ENCODE measurements at places on chromosomes 16 and 17.

GRCh38 chr16:87094556-87094865 lies 222.7 kb downstream of the C16orf95 start:
- no peak for DNase-seq

GRCh38 chr17:36611345-36612072 lies 10.1 kb downstream of the MRM1 start:
- DNase-seq, result no peak

- no peak for DNase-seq
Observed at GRCh38 chr16:11473728-11474127, 113.0 kb downstream of the LITAF start.

DNA sequence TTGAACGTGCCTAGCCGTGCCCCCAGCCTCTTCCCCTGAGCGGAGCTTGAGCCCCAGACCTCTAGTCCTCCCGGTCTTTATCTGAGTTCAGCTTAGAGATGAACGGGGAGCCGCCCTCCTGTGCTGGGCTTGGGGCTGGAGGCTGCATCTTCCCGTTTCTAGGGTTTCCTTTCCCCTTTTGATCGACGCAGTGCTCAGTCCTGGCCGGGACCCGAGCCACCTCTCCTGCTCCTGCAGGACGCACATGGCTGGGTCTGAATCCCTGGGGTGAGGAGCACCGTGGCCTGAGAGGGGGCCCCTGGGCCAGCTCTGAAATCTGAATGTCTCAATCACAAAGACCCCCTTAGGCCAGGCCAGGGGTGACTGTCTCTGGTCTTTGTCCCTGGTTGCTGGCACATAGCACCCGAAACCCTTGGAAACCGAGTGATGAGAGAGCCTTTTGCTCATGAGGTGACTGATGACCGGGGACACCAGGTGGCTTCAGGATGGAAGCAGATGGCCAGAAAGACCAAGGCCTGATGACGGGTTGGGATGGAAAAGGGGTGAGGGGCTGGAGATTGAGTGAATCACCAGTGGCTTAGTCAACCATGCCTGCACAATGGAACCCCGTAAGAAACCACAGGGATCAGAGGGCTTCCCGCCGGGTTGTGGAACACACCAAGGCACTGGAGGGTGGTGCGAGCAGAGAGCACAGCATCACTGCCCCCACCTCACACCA lies 724 bp downstream of the GAA start:
- no peak for DNase-seq

DNA sequence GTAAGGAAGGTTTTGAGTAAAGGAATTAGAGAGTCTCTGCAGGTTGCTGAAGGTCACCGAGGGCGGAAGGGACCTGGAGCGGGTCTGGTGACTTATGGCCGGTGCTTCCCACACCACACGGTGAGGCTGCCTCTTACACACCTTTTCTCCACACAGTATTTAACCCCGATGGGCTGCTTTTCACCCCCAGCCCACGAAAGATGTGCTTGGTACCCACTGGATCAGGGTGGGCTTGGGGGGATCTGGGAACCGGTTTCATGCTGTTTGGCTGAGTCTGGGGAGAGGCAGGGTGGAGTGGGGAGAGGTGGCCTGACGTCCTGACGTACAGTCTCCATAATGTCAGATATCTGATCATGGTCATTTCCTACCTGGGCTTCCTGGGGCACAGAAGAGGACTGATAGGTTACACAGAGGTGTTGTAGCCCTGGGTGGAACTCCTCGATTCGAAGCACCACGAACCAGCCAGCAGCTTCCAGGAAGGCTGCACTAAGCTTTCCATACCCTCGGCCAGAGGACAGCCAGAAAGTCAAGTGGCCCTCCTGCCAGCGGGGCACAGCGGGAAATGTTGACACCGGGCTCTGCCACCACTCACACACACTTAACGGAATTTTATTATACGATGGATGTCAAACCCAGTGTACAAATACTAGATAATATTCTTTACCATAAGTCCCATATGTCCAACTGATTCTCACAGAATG lies 34.0 kb downstream of the OR1D5 start:
- DNase-seq, result no peak

GRCh38 chr16:8675183-8676159 lies 1.1 kb downstream of the ABAT start:
- no peak for DNase-seq

- DNase-seq, result no peak
Observed at GRCh38 chr16:67964477-67965131, 3.8 kb downstream of the SLC12A4 start.

GRCh38 chr17:76359375-76359774 lies 5.7 kb upstream of the PRPSAP1 start:
- DNase-seq, result no peak

- no peak for DNase-seq
Observed at GRCh38 chr16:85683363-85683762, 5.4 kb downstream of the GINS2 start.

DNA sequence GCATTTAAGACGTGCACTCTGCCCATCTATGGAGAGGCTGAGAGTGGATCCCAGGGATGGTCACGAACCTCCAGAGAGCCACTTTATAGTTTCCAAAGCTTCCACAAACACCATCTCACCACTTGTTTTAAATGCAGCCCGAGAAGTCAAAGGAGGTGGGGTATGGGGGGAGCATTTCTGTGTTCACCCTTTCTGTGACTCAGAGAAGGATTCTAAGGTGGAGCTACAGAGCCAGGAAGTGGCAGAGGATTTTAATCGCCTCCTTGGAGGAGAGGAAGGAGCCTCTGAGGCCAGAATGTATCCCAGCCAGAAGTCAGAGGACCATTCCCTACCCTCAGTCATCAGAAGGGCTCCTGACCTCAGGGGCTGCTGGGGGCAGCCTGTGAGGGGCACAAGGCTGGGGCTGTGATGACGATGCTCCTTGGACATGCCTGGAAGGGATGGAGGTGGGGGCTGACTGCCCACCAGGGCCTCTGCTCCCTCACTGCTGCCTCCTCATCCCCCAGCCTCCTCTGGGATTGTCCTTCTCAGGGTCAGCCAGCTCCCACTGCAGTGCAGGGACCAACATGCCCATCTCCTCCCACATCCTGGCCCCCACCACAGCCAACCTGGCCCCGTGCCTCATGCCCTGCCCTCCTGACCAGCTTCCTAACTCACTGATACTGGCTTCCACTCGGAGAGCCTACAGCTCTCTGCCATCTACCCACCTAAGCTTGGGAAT lies 2.8 kb downstream of the XYLT2 start:
- no peak for DNase-seq

DNA sequence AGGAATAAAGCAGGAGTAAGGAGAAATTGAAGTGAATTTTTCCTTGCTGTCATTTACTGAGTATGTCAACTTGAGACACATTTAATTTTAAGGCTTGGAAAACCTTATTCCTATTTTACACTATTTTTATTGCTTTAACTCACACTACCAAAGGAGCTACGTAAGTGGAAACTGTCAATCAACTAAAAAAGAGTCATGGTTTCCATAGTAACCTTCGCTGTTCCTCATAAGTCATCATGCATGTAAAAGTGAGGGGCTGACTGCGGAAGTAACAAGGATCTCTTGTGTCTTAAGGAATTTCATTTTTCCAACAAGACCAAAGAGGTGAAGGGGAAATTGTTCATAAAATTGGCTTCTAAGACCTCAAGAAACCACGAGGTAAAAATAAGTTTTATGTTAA lies 516.2 kb upstream of the CA10 start:
- DNase-seq, result no peak

DNA sequence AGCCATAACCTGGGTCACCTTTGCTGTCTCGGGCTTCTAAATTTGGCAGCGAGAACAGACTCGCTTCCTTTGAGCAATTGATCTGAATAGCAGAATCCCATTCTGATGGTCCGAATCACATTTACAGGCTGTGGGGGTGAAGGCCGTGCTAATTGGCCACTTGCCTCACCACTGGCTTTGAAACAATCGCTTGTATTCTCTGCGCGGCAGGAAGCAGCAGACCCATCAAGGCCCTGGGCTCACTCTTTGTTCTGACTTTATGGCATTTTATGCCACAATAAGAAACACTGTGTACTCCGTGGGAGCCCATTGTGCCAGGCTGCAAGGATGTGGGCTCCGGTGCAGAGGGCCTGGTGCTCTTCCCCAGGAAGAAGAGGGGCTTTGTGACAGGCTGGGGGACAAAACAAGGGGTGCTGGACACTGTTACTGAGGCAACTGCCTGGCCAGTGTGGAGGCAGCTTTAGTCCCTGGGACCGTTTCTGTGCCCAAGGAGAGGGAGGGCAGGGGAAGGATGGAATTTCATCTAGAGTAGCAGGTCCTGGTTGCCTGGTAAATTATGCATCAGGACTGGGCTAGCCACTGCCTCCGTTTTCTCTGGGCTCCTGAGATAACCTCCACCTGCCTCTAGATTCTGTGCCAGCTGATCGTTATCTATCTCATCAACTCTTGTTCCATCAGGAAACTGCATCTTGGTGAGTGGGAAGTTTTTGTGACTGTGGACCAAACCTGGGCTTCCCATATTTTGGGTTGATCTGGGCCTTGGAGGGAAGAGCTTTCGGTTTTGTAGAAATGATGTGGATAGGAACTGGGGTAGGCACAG lies 78.5 kb downstream of the MRC2 start:
- DNase-seq, result no peak

DNA sequence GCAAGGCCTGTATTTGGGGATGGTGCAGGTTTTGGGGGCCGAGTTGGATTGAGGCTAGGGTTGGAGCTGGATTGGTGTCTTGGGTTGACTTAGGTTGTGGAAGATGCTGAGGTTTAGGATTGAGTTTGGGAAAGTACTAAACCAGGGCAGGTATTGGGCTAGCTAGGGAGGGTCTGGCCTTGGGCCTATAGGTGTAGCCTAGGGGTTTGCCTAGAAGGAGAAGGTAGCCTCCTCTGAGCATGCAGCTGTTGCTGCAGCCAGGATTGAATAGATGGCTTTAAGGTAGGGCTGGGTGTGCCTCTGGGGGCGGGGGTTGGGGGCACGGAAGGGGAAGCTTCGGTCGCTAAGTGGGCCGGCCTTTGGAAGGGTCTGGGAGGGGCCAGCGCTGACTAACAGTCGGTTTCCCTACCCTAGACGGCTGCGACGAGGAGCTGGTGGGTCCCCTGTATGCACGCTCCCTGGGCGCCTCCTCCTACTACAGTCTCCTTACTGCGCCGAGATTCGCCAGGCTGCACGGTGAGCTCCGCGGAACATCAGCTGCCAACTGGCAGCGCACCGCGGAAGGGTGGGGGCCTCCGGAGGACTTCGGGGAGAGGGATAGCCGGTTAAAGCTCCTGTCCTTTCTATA lies 1.2 kb downstream of the CNTNAP1 start:
- peak; percentile 66 for DNase-seq

DNA sequence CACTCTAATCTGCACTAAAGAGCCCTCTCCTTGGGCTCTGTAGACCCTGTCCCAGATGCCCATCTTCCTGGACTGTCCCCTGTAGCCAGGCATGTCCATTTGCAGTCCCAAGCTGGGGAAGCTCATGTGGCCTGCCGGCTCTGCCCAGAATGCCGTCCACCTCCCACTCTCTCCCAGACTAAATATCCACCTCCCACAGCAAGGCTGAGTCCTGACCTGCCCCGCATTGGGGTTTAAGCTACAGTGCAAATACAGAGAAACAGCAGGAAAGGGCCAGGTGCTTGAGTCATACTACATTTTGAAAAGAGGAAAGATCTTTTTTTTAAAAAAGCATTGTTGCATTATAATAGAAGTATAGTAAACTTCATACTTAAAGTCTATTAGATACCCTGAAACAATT lies 3.0 kb downstream of the ST6GALNAC2 start:
- DNase-seq, result no peak

GRCh38 chr17:77318491-77319210 lies 177.9 kb downstream of the SEC14L1 start:
- peak; percentile 6 for DNase-seq

DNA sequence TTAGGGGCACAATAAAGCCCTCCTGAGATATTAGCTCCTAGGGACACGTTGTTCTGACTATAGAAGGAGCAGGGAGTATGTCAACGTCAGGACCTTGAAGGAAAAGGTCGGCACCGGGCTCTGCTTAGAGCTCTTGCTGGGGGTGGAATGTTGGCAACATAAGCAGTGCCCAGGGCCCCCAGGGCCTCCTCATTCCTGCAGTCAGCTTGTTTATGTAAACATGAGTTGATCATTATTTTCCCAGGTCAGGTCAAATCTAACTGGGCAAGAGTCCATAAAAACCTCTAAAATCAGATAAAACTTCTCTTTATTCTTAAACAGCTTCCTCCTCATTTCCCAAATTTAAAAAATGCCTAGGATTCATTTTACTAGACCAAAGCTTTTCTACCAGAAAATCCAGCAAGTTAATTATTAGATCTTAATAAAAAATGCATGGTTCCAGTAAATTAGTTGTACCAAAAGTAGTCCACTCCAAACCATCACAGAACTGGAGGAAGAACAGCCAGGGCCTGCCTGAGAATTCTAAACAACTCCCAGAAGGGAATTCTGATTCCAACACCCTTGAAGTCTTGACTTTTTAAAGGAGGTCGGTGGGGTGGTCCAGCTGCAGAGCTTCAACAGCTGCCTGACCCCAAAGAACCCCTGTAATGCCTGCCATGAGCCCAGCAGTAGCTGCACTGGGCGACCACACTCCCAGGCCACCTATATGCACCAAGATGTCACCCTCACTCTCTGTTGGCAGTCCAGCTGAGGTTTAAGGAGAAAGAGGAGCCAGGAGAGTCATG lies 54.3 kb downstream of the AMFR start:
- DNase-seq, result no peak

DNA sequence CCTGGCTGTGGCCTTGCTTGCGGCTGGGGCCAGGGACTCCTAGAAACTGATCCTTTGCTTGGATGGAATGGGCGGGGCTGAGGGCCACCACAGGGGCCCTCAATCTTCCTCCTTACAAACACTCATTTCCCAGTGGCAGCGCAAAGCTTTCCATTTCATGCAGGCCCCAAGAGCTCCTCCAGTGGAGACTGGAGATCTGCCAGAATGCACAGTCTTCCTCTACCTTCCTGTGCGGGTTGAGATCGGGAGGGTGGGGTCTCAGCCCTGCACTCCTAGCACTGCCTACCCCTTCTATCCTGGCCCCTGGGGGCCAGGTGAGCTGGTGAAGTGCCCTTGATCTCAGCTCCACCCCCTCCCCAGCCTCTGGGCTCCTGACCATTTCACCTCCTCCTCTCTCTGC lies 1.7 kb downstream of the NRN1L start:
- DNase-seq, result no peak

DNA sequence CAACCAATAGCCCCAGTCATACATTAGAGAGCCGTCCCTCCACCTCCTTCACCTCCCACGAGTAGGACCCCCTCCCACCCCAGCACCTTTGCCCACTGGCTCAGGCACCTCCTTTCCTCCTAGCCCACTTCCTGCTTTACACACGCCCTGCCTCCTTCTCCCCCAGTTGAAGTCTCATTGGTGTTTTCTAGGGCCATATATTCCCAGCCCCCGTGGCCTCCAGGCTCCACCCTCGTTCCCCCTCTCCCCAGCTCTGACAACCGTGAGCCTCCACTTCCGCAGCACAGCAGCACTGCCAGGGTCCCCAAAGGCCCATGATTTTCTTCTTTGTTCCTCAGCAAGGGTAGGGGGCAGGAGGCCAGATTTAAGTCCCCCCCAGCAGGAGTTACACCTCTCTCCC lies 340.3 kb upstream of the TNRC6C start:
- DNase-seq, result no peak

GRCh38 chr16:70738083-70738977 lies 52.5 kb upstream of the MTSS2 start:
- peak; percentile 73 for DNase-seq
